ENCODE measurements at places on chromosomes 1 and 21.

DNA sequence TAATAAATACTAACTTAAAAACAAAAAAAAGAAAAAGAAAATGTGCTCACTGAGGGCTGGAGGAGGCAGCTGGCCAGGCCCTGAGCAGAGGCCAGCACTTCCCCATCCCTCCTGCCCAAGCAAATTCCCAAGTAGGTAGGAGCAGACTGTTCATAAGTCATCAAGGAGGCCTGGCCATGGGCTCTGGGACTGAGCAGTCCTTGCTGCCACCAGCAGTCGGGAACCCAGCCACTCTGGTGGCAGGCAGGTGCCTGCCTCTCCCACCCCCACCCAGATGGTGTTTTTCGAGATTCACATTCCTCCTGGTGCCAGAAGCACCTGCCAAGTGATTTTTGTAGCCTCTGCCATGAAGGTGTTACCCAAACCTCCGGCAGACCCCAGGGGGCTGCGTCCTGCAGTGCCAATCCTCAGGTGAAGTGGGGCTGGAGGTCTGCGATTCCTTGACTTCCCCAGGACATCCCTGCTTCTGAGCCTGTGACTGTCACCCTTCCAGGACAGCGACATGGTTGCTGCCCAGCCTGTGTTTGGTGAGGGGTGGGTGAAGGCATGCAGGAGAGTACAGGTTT, 204.2 kb upstream of the TMEM51 start:
- DNase-seq, result no peak

DNA sequence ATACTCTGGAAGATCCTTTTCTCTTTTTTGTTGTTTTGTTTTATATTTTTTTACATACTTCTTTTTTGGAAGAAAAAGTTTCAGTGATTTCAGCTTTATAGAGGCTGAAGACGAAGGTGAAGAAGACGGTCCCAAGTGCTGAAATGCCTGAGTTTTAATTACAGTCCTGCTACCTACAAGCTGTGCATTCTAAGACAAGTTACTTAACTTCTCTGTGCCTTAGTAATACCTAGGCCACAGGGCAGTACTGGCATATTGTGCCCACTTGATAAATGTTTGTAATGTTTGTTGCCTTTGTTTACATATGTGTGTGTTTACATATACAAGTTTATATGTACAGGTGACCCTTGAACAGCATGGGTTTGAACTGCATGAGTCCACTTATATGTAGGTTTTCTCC, 56.3 kb upstream of the ANGPTL3 start:
- no peak for DNase-seq

DNA sequence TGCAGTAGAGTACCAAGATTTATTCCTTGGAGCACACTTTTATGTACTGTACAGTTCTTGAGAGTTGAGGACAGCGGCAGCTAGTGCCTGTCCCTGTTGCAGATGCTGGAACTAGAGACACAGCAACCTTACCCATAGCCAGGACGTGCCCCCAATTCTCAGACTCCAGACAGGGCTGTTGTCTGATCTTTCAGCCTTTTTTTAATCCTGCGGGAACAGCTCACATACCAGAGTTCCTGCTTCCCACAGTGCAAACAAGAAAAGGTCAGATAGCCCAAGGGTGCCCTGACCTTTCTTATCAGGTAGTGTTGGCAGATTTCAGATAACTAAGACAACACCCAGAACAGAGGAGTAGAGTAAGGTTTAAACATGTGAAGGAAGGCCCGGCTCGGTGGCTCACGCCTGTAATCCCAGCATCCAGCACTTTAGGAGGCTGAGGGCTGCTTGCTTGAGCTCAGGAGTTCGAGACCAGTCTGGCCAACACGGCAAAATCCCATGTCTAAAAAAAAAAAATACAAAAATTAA, 78.5 kb downstream of the DOP1B start:
- no peak for DNase-seq

DNA sequence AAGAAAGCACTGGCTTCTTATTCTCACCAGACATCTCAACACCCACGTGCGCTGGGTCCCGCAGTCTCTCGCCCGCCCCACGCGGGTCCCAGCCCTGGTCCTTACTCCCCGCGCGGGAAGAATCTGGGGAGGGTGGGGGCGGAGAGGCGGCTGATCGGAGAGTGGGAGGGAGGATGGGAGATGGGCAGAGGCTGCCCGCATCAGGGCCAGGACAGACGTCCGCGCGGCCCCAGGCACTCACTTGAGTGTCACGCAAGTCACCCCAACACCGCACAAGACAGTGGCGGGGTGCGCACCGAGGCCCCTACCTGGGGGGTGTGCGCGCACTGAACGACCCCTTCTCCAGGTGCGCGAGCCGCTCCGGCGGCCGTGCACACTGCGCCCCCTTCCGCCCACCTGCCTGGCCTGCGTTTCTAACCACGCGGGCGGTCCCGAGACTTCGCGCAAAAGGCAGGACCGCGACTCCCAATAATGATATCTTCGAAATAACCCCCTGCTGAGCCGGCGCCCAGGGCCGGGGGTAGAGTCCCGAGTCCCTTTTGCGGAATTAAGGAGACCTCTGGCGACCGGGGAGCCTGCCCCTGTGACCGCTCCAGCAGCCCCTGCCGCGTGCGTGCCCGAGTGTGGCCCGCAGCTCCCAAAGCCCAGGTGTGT, 6.0 kb upstream of the SIM2 start:
- no peak for DNase-seq

DNA sequence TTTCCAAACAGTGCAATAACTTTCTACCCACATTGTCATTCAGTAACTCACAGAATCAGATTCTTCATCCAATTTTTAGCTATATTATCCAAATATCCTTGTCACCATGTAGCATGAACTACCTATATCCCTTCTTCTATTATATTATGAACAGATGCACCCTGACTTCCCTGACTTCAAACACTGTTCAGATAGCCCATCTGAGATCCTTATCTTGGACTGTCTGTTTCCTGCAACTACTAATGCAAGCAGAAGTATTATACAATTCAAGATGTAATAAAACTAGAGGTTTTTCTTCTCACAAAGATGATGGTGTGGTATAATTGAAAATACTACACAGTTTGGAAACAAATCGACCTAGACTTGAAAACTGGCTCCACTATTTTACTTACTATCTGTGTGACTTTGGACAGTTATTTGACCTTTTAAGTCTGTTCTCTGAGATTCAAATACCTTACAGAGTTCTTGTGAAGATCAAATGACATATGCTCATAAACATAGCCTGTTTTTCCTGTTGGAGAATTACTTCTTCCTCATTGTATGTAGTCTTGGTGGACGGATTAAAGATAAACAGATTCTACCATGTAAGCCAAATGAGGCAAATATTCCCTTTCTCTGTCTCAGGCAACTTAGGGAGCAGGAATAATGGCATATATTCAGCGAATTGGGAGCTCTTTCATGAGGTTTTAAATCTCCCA, 407.9 kb upstream of the ZRANB2 start:
- DNase-seq, result no peak

- no peak for DNase-seq
Measured at GRCh38 chr21:21383126-21383525, 384.9 kb downstream of the NCAM2 start.

GRCh38 chr1:17849216-17849615, 94.1 kb downstream of the ACTL8 start:
- no peak for DNase-seq

DNA sequence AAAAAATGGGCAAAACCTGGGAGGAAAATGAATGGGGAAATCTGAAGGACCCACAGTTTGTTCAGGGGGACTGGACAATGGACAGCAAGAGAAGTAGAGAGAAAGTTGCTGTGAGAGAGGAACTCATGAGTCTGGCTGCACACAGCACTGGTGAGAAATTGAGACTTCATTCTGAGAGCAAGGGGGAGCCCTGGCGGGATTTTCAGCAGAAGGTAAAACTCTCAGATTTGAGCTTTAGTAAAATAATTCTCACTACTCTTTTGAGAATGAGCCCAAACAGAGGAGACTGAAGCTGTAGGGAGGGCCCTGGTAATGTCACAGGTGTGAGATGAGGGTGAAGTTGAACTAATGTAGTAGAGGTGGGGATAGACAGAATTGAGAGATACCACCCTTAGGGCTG, 438.6 kb downstream of the OMA1 start:
- DNase-seq, result no peak

DNA sequence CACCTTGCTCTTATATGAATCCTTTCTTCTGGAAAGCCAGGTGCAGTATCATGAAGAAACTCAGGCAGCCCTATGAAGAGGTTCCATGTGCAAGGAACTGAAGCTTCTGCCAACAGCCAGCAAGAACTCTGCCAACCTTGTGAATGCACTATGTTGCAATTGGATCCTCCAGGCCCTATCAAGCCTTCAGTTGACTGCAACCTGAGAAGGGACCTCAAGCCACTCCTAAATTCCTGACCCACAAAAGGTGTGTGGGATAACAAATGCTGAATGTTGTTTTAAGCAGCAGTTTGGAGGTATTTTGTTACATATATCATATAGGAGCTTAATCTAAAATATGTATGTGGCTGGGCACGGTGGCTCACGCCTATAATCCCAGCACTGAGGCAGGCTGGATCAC, 84.0 kb downstream of the RERE start:
- no peak for DNase-seq

- no peak for DNase-seq
Measured at GRCh38 chr1:92087542-92087941, 7.4 kb downstream of the BTBD8 start.

DNA sequence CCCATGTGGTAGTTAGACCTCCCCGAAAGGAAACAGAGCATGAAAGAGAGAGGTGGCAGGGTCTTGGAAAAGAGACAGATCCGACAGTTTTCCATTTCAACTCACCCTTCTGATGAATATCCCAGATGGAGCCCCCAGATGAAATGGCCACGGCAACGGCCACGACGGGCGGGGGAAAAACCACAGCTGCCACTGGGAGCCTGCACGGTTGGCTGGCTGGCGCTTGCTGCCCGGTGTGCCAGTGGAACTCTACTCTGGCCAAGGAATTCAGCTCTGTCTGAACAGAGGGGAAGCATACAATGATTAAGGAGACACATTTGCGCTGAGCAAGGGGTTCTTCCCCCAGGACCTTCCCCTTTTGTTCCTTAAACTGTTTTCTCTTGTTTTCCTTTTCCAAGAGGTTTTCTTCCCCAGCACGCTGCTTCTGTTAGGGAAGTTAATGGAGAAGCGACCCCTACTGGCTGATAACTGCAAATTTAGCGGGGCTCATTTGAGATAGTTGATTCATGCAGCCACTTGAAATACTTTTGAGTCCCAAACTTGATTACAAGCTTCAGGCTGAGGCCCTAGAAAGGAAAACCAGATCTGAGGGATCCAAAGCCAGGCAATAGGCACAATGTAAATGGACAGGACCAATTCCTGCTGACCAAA, 1122.5 kb downstream of the NCAM2 start:
- no peak for DNase-seq
